Esophagus muscularis mucosa (tissue), 4 donors: ENCODE measurements at places on chromosomes 3 and 15. TPM values are rescaled to one million over a fixed set of nuclear protein-coding genes. Genes with fewer than 3 reads are reported as not detected.
A peak's percentile ranks its signal among the peaks of the same experiment; 100 is the strongest.

Gene PPM1L
- total RNA-seq: 88.1 TPM

Gene CLDN16
- total RNA-seq: not detected

Gene FES
- 41.9 TPM for total RNA-seq

Gene SLC22A14
- total RNA-seq: not detected

Gene CNTN4
- 10.7 TPM for total RNA-seq

Gene C2CD4A
- 0.33 TPM for total RNA-seq

Gene GPR149
- total RNA-seq: not detected

Gene CHRNA7
- total RNA-seq: 1.9 TPM

Gene GNAT1
- not detected for total RNA-seq

Gene MASP1
- total RNA-seq: 0.66 TPM

Gene FSD2
- total RNA-seq: not detected

Gene GPR62
- 0.17 TPM for total RNA-seq

Gene RPL39L
- total RNA-seq: 6.6 TPM

GRCh38 chr3:27431116-27431515 is 53.1 kb downstream of the SLC4A7 start:
- DNase-seq: no peak

DNA sequence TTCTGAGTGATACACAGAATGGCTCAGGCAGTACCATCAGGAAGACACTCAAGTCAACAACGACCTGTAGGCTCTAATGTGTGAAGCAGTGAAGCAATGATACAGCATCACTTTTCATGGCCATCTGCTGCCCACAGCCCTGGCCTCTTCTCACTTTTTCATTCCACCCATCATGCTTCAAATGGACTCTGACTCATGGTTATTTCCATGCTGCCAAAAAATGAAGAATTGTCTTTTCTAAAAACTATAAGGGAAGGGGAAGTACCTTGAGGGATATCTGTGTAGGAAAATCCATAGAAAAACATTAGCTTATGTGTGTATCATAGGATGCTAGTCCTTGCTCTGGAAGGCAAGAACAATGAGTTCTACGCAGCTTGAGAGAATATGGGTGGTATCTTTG is 11.5 kb downstream of the HGD start:
- DNase-seq: peak; percentile 37

DNA sequence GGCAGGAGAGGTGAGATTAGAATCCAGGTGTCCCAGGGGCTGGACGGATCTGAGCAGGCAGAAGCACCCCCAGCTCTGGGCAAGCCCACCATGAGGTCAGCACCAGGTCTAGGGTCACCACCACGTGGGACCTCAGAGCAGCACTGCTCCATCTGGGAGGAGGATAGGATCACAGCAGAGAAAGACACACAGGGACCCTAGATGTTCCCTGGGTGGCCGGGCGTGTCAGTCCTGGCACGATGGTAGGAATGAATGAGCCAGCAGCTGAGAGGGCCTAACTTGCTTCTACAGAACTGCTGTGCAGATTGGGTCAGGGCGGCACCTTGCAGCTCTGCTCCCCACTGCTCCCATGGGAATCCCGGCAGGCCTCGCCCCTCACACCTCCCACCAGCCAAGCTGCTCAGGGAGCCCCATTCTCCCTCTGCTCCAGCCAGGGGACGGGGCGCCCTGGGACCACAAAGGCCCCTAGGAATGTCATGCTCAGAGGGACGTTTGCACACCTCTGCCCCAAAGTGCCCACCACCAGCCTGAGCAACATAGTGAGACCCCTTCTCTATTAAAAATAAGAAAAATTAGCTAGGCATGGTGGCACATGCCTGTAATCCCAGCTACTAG is 66.3 kb downstream of the ZNF445 start:
- no peak for DNase-seq

DNA sequence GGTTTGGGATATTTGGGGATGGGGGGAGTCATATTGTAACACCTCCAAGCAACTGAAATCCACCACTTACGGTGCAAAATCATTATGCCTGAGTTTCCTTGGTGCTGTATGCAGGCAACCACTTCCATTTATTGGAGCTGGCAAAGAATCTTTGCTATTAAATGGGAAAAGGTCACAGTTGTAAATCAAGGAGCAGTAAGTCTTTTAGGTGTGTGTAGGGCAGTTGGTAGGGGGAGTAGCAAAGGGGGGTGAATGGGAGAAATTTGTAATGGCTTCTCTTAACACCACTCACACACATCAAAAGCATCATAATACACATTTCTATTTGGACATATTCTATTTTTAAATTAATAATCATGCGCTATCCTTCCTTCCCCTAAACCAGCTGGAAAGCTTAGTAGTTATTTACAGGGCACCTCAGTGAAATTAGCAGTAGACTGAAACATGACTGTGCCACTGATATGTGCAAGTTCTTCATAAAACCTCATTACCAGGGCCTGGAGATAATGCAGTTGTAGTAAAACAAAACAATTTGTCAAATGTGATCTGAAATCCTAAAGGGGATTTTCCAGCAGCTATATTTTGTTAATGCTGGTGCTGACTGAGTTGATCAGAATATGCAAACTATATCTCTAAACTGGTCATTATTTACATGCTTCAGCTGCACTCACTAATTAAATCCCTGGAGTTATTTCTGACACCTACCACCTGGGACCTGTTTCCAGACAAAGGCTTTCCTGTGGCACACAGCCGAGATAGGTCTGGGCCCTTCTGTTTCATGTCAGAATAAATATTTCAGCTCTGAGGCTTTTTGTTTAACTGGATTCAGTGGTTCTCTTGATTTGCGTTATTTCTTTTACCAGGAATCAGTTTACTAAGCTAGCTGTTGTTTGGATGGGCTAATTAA is 90.1 kb downstream of the B3GALNT1 start:
- no peak for DNase-seq

- no peak for DNase-seq
Observed at GRCh38 chr15:44029940-44030568, 165.0 kb downstream of the FRMD5 start.

DNA sequence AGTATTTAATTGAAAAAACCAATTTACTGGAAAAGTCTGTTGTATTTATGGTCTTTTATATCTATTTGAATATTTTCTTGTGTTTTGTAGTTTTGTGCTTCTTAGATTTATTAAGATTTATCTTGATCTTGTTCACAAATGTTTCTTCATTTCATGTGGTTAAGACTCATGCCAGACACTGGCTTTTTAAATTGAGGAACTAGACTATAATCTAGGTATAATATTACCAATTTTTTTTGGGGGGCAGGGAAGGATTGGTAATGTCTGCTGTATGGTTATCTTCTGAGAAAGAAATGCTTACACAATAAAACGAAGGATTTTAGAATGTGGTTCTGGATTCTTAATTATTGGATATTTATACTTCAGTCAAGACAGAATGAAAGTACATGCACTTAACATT is 24.9 kb downstream of the AP4E1 start:
- DNase-seq: no peak

- no peak for DNase-seq
Observed at GRCh38 chr3:162938083-162938482, 1441.5 kb downstream of the OTOL1 start.

GRCh38 chr3:45605534-45605933 is 11.0 kb downstream of the LIMD1 start:
- no peak for DNase-seq

GRCh38 chr15:96264801-96265515 is 65.5 kb upstream of the NR2F2 start:
- DNase-seq: peak; percentile 70

GRCh38 chr15:81054236-81054635 is 53.5 kb downstream of the TLNRD1 start:
- no peak for DNase-seq

- DNase-seq: no peak
Observed at GRCh38 chr15:77738441-77739302, 106.0 kb upstream of the LINGO1 start.

- DNase-seq: no peak
Observed at GRCh38 chr3:194364314-194364651, 5.3 kb downstream of the LRRC15 start.

GRCh38 chr15:71447328-71448250 is 332.3 kb downstream of the THSD4 start:
- no peak for DNase-seq

- no peak for DNase-seq
Observed at GRCh38 chr3:157414861-157415260, 21.8 kb upstream of the PTX3 start.

GRCh38 chr15:42798802-42799201 is 61.9 kb upstream of the CDAN1 start:
- no peak for DNase-seq

DNA sequence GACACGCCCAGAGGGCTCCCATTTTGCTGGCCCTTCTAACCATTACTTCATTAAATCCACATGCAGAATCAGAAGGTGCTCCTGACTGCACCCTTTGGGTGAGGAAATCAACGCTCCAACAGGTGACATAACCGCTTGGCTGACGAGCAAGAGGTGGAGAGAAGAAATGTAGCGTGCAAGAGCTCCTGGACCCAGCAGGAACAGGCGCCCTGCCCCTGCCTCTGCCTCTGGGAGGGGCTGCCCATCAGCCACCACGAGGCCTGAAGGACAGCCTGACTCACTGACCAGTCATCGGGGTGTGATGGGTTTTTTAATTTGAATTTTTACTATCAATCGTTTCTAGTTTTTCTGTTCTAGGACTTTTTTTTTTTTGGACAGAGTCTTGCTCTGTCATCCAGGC is 218.2 kb downstream of the ADAMTS17 start:
- no peak for DNase-seq

- DNase-seq: no peak
Observed at GRCh38 chr3:70273492-70273891, 38.9 kb downstream of the MDFIC2 start.

- DNase-seq: no peak
Observed at GRCh38 chr3:148880681-148881080, 15.6 kb downstream of the CPA3 start.

- DNase-seq: no peak
Observed at GRCh38 chr3:8490079-8490552, 11.5 kb upstream of the LMCD1 start.

DNA sequence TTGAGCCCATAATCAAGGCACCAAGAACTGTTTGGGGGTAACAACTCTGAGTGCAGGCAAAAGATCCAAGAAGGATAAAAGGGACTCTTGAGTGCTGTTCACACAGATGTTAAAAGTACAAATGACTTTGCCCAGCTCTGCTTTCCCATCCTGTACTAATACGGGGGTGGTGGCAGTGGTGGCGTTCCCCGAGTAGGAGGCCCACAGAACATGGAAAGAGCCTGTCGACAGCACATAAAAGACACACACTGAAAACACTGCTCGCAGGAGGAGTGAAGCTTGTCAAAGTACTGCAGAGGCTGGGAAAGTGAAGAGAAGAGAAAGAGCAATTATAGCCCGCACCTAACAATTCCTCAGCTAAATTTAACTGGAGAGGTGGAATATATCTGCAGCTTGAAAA is 40.9 kb downstream of the HACD2 start:
- no peak for DNase-seq

DNA sequence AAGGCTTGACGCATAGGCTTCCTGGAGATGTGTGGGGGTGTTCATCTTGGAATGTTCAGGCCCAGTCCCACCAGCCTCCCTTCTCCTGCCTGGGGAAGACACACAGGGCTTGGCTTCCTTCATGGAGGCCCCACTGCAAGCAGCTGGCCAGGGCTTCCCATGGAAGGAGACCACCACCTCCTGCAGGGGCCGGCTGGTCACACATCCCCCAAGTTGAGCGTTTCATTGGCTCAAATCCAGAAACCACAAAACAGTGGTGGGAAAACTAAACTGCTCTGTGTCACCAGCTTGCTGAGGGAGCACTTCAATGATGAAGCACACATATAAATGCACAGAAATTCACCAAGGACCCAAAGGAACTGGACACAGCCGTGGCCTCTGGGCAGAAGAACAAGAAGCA is 8.3 kb downstream of the IQSEC1 start:
- DNase-seq: no peak

- no peak for DNase-seq
Observed at GRCh38 chr3:157282261-157283191, 122.6 kb upstream of the CCNL1 start.

- DNase-seq: no peak
Observed at GRCh38 chr3:148175214-148175613, 522.5 kb upstream of the AGTR1 start.

- no peak for DNase-seq
Observed at GRCh38 chr3:182133752-182134151, 422.0 kb downstream of the SOX2 start.

GRCh38 chr3:50392101-50392715 is 32.9 kb upstream of the TMEM115 start:
- DNase-seq: no peak

GRCh38 chr15:49462232-49462844 is 39.3 kb downstream of the FGF7 start:
- DNase-seq: no peak

DNA sequence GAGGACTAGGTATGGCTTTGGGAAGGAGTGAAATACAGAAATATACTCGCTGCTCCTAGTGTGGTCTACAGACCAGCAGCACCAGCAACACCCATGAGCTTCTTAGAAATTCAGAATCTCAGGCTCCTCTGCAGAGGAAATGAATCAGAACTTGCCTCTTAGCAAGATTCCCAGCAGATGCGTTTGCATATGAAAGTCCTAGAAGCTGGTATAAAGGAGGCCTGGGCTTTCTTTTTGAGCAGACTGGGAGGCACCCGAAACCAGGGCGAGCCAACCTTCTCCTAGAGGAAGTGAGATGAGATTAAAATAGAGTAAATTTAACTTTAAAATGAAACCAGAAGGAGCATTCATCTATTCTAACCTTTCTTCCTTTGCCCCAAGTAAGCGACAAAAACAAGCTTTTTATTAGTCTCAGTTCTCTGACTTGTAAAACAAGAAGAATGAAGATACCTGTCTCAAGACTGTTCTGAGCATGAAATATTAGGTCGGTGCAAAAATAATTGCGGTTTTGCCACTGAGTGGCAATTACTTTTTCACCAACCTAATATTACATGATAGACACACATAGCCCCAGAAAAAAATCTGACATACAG is 140.0 kb downstream of the PDZRN3 start:
- DNase-seq: no peak

- no peak for DNase-seq
Observed at GRCh38 chr3:124363476-124363875, 366.8 kb upstream of the UMPS start.

DNA sequence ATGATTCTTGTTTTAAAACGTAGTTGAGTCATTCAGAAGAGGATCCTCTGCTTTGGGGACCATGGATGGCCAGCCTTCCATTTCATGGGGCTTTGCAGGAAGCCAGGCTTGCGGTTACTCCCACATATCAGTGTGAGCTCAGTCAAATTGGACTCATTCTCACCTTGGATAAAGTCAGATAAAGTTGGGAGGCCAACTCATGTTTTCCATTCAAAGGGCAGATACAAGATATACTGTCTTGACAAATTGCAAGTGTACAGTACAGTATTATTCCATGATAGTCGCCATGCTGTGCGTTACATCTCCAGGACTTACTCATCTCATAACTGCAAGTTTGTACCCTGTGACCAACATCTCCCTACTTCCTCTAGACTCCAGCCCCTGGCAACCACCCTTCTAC is 25.5 kb upstream of the B3GNT5 start:
- no peak for DNase-seq

- DNase-seq: no peak
Observed at GRCh38 chr3:107409365-107409764, 32.1 kb downstream of the CCDC54 start.

GRCh38 chr15:79051029-79051428 is 39.6 kb downstream of the RASGRF1 start:
- DNase-seq: no peak
